GM23338 (cell line): ENCODE measurements at places on chromosomes 11 and 22. TPM values are rescaled to one million over a fixed set of nuclear protein-coding genes. Genes with fewer than 3 reads are reported as not detected.

Gene CARD18
- total RNA-seq, result not detected in 2 replicates

Gene C1QTNF6
- 2.3 and 2.6 TPM in 2 replicates for total RNA-seq

Gene P2RX3
- 0.35 TPM in 1 of 2 replicates, not detected in the other for total RNA-seq

GRCh38 chr11:64501500-64502427, 89.3 kb upstream of the SLC22A12 start:
- peaks cover 4% of the 10 kb centered on the region for H3K27me3 ChIP-seq
- no peaks in the 10 kb centered on the region for H3K36me3 ChIP-seq
- DNase-seq, result no peak
- H3K4me1 ChIP-seq, result no peaks in the 10 kb centered on the region
- H3K4me3 ChIP-seq, result no peak overlapping the region

DNA sequence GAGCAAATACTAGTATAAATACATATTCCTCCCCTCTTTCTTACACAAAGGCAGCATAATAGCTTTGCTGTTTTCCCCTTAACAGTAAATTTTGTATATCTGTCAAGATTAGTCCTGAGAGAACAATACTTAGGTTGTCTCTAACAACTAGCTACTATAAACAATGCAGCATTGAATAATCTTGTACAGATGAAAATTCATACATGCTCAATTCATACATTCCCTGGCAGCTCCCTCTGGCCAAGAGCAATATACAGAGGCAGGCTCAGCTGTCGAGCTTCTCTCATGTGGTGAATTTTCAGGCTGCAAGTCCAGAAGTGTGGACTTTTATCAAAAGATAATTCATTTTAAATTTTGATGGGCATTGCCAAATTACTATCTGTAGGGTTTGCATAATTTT, 81.2 kb upstream of the PTH start:
- H3K36me3 ChIP-seq, result peaks cover 8% of the 10 kb centered on the region
- DNase-seq, result no peak
- H3K27me3 ChIP-seq, result no peaks in the 10 kb centered on the region
- no peak overlapping the region for H3K27ac ChIP-seq

- no peak for DNase-seq
- no peaks in the 10 kb centered on the region for H3K4me1 ChIP-seq
- H3K36me3 ChIP-seq, result peaks cover 18% of the 10 kb centered on the region
- no peak overlapping the region for H3K4me3 ChIP-seq
- no peaks in the 10 kb centered on the region for H3K27me3 ChIP-seq
- no peak overlapping the region for H3K27ac ChIP-seq
These were observed 10.9 kb downstream of the TRIM22 start for GRCh38 chr11:5700421-5701054.

DNA sequence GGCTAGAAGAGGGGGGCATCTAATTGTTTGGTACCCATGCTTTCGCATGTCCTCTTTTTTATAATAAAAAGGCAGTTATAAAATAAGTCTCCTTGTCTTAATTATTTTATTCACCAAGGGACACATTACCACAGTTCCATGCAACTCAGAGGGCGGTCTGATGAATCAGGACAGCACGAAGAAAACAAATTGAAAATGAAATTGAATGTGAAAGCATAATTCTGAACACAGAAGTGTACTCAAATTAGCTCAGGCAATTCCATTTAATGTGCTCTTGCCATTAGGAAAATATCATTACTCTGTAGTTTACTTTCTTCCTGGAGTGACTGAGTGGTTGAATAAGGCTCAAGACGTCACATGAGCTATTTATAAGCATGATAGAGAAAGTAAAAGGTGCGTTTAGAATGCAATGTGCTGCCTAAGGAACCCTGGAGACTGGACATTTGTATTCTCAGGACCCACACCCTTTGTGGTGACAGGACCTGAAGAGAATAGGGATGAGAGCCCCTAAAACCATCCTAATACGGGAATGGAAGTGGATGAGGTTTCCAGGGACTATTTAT, 59.6 kb downstream of the MTNR1B start:
- H3K27ac ChIP-seq, result no peak overlapping the region
- no peaks in the 10 kb centered on the region for H3K36me3 ChIP-seq
- no peaks in the 10 kb centered on the region for H3K27me3 ChIP-seq
